ENCODE measurements at places on chromosomes 11 and 22.
A peak's percentile ranks its signal among the peaks of the same experiment; 100 is the strongest.

- no peak for DNase-seq
Observed at GRCh38 chr11:117989351-117990102, 3.3 kb downstream of the IL10RA start.

DNA sequence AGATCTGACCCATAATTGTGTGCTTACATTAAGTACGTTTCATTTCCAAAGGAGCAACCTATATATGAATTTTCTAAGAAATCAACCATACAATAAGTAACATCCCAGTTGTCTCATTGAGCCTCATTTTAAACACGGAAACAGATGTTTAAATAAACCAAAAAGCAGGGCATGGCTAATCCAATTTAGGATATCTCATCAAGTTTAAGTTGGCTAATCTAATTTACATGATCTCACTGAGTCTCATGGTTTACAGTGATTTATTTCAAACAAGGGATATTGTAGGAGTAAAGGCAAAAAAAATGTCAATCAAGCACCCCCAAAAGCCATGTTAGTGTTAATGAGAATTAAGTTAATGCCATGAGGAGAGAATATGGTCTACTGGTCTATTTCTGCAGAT, 499.8 kb upstream of the CCDC90B start:
- no peak for DNase-seq

- no peak for DNase-seq
Observed at GRCh38 chr11:47489395-47489755, 40.4 kb upstream of the RAPSN start.

- no peak for DNase-seq
Observed at GRCh38 chr11:19696073-19696472, 16.6 kb upstream of the NAV2 start.

GRCh38 chr11:105027678-105028077, 4.7 kb upstream of the CASP5 start:
- no peak for DNase-seq

- DNase-seq, result no peak
Observed at GRCh38 chr11:94379613-94380012, 21.6 kb downstream of the GPR83 start.

DNA sequence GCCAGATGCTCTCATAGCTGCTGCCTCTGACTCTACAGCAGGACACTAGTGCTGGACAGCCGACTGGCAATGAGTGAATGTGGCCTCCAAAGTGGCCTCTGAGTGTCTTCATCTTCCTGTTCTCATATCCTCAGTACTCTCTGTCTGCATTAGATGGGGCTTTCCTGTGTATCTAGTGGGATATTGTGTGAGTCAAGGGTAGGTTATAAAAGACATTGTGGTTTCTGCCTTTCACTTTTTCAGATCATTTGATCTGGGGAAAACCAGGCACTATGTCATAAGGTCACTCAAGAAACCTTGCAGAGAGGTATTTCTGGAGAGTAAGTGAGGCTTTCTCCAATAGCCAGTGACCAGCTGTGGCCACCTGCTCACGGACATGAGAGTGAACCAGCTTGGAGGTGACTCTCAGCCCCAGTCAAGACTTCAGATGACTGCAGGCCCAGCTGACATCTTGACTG, 333.6 kb upstream of the NCAM1 start:
- DNase-seq, result peak; percentile 35

GRCh38 chr11:17475666-17476316, 854 bp downstream of the ABCC8 start:
- no peak for DNase-seq

DNA sequence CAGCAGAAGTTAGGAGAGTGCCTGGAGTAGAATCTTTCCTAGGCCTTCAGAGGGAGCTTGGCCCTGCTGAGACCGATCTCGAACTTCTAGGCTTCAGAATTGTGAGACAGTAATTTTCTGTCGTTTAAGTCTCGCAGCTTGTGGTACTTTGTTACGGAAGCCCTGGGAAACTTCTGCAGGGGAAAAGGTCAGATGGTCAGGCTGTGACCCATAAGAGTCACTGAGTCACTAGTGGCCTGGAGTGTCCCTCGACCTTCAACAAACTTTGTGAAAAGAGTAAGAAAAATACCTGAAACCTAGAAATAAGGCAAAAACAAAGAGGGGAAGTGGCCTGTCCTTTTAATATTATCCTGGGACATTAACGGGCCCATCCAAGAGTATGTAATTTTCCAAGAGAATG, 34.6 kb downstream of the CSNK2A3 start:
- DNase-seq, result no peak

- no peak for DNase-seq
Observed at GRCh38 chr22:43200555-43200954, 13.6 kb upstream of the TTLL12 start.

DNA sequence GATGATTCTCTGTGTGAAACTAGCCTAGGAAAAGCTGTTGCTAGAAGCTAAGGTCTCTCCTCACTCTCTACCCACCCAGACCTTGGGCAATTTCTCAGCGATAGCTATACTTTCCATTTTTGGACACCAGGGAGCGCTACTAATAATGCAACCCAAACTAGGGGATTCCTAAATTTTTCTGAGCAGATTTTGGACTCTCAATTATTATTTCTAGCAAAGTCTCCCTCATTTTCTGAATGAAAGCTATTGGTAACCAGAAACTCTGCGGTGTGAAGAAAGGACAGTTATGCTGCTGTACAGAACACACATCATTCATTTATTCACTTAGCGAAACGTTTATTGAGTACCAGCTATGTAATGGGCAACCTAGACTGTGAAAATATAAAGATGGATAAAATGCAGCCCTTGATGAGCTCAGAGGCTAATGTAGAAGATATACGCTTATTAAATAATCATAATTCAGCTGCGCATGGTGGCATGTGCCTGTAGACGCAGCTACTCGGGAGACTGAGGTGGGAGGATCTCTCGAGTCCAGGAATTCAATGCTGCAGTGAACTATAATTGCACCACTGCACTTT, 6.1 kb upstream of the STIM1 start:
- peak; percentile 44 for DNase-seq

- DNase-seq, result no peak
Observed at GRCh38 chr22:25437414-25438160, 126.9 kb upstream of the GRK3 start.
